KBM-7 (cell line): ENCODE measurements at places on chromosomes 11 and 22.

GRCh38 chr22:44317886-44318637 lies 5.3 kb upstream of the SHISAL1 start:
- no peak for DNase-seq

DNA sequence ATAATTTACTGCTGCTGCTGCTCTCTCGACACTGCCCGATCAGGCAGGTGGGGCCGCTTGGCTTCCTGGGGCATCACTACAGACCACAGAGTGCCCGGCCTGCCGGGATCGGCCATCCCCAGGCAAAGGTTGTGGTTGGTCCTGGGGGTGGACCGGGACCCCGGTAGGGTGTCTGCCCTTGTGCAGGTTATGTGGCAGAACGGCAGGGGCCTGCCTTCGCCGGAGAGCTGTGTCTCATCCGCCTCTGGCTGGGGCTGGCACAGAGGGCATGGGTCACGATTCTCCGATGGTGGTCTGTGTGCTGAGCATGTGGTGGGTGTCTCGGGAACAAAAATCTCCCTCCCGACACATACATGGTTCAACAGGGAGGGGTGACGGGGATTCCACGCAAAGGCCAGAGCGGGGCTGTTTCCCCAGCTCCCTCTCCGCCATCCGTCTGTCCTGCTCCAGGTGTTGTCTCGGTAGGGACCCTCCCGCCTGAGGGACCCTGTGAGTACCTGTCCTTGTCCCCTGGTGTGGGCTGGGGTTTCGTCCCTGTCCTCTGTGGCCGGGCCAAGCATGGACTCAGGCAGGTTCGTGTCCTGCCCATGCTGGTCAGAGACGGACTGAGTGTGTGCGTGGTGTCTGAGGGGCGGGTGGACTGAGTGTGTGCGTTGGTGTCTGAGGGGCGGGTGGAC lies 7.8 kb downstream of the GRAMD4 start:
- no peak for DNase-seq

GRCh38 chr22:25557218-25557617 lies 7.3 kb upstream of the GRK3 start:
- DNase-seq, result no peak

DNA sequence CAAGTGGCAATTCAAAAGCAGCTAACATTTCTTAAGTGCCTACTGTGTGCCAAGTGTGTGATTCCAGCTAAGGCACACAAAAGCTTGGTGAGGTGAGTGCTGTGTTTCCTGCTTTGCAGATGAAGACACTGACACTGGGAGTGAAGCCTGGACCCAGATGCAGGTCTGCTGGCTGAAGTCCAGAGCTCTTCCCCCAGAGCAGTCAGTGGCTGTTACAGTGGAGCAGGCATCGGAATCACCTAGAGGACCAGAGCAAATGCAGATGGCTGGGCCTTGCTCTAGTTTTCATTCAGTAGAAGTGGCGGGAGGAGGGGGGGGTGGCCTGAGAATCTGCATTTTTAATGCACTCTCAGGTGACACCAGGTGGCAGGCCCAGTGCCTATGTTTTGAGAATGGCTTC lies 342.3 kb downstream of the CADM1 start:
- no peak for DNase-seq

GRCh38 chr22:23164091-23164490 lies 16.2 kb upstream of the BCR start:
- no peak for DNase-seq

DNA sequence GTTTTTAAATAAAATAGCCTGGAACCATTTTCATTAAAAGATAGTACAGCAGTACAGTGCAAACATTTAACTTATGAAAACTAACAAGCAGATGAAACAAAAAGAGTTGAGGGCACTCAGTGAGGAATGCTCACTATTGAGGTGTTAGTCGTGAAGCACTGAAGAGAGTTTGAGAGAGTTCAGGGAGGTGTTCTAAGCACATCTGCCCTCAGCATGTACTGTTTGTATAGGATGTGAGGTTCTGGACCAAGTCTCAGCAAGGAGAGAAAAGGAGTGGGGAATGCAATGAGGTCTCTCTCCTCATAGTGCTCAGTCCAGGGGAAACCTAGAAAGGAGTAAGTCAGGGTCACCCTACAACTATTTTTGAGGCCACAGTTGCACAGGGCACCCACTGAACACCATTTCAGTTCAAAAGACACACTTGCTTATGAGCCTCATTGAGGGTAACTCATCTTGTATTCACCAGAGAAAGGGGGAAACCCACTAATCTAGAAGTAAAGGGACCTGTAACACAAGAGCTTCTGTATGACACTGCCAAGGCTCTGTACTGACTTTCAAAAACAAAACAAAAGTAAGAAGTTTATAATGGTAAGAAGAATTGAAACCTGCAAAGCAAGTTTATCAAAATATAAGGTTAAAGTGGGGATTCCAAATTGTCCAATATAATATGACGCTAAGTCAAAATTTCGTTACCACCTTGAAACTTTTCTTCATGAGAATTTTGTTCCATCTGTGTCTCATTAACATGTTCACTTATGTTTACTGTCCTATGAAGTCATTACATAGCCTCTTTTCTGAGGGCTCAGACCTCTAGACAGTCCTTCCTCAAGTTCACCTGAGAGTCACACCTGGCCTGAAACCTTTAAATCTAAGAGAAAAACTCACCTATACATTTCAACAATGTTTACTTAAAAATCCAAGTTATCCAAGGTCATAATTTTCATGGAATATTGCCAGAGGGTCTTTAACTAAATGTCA lies 275.3 kb downstream of the ETS1 start:
- DNase-seq, result no peak

GRCh38 chr11:126337474-126338241 lies 17.8 kb upstream of the ST3GAL4 start:
- DNase-seq, result no peak

GRCh38 chr11:126149759-126150625 lies 61.5 kb downstream of the RPUSD4 start:
- peak; percentile 33 for DNase-seq

DNA sequence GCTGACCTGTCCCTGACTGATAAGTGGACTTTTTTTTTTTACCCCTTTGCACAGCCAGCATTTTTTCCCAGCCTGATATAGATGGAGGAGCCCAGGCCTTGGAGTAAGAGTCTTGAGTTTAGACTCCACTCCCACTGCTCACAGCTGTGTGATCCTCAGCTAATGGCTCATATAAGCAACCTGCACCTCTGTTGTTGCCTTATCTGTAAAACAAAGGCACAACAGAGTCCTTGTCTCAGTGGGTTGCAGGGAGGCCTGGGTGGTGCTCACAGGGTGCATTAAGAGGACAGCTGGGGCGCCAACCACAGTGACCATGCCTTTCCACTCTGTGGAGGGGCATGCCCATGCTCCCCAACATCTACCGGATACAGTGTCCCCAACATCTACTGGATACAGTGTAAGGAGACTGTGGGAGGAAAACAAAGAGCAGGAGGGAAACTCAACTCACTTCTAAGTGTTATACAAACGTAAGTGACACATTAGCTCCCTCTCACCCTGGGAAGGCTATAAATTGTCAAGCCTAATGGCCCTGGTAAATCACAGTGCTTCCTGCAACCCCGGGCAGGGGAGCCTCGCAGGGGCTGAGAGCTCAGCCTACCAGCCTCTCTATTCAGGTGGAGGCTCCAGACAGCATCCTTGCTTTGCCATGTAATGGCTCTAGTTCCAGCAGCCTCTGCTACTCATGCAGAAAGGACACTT lies 109.5 kb downstream of the TENM4 start:
- no peak for DNase-seq

GRCh38 chr11:36392196-36392595 lies 96.1 kb downstream of the PRR5L start:
- no peak for DNase-seq

- peak; percentile 49 for DNase-seq
Measured at GRCh38 chr11:55726715-55727324, 46.4 kb upstream of the OR5D13 start.

DNA sequence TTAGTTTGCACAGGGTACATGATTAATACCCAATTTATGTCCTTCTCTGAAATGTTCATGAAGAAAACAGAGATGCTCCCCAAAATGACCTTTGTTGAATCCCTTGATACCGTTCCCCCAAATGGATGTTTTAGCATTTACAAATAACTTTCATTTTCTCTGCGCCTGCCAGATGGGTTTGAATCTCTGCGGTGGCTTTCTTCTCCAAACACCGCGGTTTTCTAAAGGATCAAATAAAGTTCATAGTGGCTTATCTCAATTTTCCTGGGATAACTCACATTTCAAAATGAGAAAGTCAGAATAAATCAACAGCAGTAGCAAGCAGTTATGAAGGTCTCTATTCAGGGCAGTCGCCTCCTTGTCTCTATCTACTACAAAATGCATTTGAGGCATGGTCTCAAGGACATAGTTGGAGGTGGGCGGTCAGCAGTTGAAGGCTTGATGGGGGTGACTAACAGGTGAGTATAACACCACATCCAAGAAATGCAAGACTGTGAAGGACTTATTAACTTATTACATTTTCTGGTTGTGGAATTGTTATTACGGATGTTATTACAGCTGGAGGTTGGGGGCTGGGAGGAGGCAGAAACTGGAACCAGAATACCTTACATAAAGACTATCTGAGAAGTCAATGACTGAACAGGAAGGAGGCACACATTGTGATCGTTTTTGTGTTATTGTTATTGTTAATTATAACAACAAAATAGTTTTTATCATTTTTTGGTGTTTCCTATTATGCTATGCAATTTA lies 1513.3 kb downstream of the FAM181B start:
- no peak for DNase-seq

GRCh38 chr11:78577495-78577894 lies 2.8 kb upstream of the NARS2 start:
- no peak for DNase-seq

GRCh38 chr22:32327596-32328171 lies 30.0 kb upstream of the RFPL3 start:
- DNase-seq, result no peak

DNA sequence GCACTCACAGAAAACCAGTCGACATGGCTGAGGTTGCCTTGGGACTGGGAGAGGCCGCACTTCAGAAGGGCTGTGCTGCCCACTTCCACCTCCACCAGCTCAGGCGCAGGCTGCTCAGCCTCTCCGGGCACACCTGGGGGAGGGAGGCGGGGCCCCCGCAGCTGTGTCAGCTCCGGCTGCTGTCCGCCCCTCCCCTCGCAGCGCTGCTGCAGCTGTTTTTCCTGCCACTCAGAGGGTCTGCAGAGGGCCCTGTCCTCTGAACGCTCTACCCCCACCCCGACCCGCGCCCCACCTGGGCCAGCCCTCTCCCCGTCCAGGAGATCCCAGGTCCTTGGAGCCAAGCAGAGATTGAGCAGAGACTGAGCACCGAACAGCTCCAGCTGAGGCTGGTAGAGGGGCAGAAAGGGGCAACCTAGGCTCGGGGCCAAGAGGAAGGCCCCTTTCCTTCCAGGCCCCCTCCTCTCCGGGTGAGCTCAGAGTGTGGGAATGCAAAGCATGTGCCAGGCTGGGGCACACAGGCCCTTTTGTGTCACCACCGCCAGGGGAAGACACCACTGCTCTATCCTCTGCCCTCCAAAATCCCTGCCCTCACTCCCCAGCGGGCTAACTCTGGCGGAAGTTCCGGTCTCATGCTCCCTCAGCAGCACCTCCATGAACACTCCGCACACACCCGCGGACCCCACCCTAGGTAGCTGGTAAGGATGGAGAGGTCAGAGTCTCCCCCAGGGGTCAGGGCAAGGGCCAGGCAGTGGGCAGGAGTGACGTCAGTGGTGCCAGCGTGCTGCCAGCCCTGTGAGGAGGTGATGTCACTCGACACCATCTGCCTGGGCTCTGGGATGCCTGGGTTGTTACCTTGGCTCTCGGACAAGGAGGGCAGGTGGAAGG lies 1.6 kb downstream of the MCAM start:
- no peak for DNase-seq

GRCh38 chr11:131471976-131472375 lies 101.6 kb downstream of the NTM start:
- DNase-seq, result no peak

DNA sequence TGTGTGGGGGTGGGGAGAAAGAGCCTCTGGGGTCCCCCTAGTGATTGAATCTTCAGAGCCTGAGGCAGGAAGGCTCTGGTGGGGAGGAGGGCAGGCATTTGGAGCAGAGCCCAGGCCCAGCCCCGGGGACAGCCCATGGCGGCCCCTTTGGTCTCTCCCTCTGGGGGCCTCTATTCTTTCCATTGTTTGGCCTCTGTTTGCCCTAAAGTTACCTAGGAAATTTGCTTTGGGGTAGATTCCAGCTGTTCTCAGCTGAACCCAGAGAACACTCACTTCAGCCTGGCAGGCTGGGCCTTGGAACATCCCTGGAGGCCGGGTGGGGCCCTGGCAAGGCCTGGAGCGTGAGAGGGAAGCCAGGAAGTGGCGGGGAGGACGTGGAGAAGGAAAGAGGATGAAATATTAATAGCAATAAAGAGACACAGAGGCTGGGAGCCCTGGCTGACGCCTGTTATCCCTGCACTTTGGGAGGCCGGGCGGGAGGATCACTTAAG lies 22.9 kb upstream of the A4GALT start:
- DNase-seq, result no peak

- peak; percentile 60 for DNase-seq
Measured at GRCh38 chr11:78646564-78647185, 72.0 kb upstream of the NARS2 start.

GRCh38 chr11:92675303-92675702 lies 294.1 kb upstream of the MTNR1B start:
- no peak for DNase-seq

DNA sequence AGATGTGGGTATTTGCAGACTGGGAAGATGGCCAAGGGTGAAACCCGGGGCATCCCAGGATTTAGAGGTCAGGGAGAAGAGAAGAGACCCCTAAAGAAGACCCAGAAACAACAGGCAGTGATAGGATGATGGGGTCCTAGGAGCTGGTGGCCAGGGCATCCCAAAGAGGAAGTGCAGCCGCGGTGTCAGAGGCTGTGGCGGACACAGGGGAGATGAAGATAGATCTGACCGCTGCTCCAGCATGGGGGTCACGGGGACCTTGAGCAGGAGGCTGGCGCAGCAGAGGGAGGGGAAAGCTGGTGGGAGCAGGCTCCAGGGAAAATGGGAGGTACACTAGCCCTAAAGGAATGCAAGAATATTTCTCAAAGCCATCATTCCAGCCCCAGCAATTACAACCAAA lies 47.3 kb downstream of the CTTN start:
- no peak for DNase-seq

DNA sequence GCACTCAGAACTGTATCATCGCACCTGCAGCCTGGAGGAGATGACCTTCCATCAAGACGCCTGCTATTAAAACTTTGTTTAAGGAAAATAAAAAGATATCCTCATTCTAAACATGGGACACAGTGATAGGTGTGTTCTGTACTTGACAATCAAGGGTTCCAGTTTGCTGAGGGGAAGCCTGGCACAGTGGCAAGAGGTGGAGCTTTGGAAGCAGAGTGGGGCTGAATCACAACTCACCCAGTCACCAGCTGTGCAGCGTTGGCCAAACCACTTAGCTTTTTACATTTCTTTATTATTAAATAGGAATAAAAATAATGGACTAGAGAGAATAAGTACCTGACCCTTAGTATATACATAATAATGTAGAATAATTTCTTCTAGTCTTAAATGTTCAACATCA lies 220.7 kb downstream of the TENM4 start:
- DNase-seq, result no peak

- DNase-seq, result no peak
Measured at GRCh38 chr11:121892863-121893262, 223.2 kb downstream of the BLID start.

- no peak for DNase-seq
Measured at GRCh38 chr11:111331711-111332479, 33.5 kb downstream of the POU2AF3 start.
